ENCODE measurements at places on chromosomes 4 and X.

GRCh38 chrX:30262763-30263162 is 15.8 kb downstream of the MAGEB1 start:
- DNase-seq: no peak

- DNase-seq: no peak
These were observed 58.1 kb upstream of the ENPP6 start for GRCh38 chr4:184275766-184276165.

DNA sequence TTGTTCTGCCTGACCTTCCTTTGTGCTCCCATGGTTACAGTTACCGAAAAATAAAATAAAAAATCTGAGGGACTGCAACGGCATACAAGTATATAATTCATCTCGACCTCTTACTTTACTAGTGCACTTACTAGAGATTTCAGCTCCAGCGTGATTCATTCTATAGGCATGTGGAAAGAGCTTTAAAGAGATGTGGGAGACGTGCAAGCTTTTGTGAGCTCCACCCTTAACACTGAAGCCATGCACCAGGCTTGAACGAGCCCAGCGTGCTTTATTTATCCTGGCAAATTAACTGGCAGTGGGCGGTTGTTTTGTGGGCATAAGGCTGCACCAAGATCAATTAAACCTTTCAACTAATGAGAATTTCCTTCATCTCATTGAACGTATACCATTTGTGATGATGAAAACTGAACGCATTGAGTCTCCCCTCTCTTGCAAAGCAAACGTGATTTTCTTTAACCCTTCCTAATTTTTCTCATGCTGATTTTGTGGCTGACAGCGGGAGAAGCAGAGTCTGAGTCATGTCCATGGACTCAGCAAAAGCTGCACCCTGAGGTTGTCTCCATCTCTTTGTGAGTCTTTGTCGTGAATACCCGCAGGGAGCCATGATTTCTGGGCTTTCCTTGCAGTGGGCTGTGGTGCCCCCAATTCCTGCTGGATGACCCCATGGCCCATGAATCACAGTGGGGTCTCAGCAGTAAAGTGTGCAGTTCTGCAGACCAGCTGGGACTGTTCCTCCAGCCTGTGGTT is 60.1 kb downstream of the MXRA5 start:
- DNase-seq: no peak

GRCh38 chr4:176413171-176413570 is 93.4 kb downstream of the SPCS3 start:
- DNase-seq: no peak

- DNase-seq: no peak
These were observed 25.7 kb upstream of the CT47A1 start for GRCh38 chrX:121011254-121011653.
